ENCODE measurements at places on chromosomes 2 and 18.

GRCh38 chr2:235605312-235606003 lies 111.6 kb downstream of the AGAP1 start:
- peak; percentile 91 for DNase-seq

DNA sequence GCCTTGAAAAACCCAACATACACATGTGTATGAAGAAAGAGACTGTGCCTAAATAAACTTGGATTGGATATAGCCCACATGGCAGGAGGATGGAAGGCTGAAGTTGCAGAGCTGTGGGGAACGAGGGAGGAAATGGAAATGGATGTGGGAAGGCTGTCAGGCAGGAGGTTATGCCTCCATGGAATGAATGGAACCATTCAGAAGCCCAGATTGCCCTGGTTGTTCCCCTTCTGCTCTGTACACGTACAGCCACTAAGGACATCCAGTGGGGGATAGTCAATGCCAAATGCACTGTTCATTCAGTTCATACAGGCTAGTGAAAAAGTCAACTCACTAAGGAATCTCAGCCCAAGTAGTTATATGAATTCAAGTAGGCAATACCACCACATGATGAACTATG lies 463.7 kb downstream of the TNS1 start:
- DNase-seq, result no peak

DNA sequence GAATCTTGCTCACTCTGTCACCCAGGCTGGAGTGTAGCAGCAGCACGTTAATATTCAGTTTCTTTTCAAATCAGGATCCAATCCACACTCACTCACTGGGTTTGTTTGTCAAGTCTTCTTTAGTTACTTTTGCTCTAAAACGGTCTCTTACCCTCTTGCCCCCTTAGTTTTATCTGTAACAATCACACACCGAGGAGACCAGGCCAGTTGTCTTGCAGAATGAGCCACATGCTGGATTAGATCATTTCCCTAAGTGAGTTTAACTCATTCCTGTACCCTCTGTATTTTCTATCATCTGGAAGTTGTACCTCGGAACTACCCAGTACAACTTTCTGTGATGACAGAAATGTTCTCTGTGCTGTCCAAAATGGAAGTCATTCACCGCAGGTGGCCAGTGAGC lies 20.7 kb upstream of the TOGARAM2 start:
- DNase-seq, result no peak

DNA sequence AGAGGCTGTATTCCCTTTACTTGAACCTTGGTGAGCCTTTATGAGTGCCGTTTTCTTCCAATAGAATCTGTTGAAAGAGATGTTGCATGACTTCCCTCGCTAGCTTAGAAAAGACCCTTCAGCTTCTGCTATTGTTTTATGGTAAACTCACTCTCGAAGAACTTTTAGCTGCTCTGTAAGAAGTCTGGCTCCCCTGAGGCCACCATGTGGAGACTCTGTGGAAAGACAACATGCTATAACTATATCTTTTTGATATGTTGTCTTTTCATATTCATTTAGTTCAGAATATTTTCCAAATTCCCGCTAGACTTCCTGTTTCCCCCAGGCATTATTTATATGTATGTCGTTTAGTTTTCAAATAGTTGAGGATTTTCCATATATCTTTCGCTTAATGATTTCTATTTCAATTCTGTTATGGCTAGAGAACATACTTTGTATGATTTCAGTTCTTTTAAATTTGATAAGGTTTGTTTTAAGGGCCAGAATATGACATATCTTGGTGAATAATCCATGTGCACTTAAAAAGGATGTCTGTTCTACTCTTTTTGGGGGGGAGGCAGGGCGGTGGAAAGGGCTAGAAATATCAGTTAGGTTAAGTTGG lies 64.1 kb downstream of the PTPN4 start:
- DNase-seq, result peak; percentile 35

DNA sequence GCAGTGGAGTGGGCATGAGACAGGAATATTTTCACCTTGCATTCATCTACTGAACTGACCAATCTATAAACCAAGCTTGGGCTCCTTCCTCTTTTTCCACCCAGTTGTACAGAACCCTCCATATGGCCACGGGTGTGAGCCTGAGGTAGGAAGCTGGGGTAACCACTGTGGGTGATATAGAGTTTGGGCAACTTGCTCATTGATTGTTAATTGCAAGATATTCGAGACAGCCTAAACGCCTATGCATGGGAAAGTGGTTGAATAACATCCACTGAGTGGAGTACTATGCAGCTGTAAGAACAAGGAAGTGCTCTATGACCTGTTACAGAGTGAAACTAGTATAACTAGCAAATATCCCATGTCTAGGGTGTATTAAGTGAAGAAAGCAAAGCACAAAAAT lies 7.3 kb upstream of the VAPA start:
- DNase-seq, result no peak

GRCh38 chr18:31740180-31740579 lies 20.5 kb downstream of the SLC25A52 start:
- no peak for DNase-seq

DNA sequence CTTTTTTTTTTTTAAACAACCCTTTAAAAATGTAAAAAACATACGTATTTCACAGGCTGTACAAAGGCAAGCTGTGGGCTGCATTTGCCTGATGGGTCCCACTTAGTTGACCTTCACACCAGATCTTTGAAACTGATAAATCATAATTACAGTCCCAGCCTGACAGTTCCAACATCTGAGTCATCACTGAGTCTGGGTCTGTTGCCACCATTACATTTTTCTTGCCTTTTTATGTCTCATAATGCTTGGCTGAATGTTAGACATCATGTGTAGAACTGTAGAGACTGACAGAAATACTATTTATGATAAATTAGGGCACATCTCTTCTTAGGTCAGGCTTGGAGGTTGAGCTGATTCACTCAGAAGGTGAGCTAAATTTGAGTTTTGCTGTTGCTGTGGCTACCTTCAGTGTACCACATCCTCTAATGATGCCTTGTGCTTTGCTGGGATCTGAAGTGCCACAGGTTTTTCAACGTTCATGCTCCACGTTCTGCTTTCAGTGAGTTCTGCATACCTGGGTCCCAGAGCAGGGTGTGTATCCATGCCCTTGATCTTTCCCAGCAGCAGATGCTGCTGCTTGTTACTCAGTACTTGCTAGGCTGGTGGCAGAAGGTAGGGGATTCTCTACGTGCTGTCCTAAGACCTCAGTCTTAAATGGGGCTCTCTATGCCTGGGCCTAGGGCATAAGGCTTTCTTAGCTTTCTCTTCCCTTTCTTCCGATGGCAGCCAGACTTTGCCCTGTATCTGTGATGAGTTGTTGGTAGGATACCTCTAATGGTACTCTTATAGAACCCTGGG lies 160.6 kb upstream of the SMAD7 start:
- peak; percentile 83 for DNase-seq
